Glomerular endothelial cell (primary cell): ENCODE measurements at places on chromosomes 2 and 18.

- DNase-seq = no peak
These were observed 164.0 kb downstream of the DTNA start for GRCh38 chr18:34873986-34874580.

DNA sequence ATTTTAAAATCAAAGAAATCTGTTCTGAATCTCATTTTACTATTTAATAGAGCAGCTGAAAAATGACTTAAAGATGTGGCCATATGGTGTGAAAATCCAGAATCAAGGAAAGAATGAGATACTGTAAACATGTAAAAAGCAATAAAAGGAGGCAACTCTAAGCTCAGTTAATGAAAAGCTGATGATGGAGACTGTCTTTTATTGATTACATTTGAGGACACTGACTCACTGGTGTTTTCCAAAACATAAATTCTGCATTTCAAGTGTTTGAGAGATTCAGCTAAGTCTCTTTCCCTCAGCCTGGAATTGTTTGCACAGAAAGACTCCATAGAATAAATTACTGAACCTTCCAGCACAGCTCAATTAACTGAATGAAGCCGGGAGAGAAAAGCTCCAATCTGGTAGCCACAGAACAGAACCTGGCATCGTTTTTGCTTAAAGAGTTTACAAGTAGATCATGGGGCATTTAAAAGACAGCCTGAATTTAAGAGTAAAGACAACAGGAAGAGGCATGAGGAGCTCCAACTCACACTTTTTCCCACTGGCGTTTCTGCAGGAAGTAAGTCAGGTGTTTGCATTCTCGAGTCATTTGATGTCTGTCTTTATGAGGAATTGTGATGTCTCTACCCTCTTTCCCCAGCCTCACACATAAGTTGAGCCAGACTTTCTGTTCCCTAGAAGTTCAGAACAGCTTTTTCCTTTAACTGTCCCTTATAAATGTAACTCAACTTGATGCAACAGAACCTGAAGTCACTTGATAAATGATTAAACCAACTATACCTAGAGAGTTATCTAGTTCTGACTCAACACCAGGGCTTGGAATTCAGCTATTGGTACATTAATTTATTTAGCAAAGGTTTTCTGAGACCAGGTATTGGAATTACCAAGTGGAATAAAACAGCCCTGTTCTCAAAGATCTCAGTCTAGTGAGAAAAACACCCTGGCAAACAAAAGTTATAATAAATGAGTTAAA is 53.3 kb downstream of the FTCDNL1 start:
- no peak for DNase-seq

DNA sequence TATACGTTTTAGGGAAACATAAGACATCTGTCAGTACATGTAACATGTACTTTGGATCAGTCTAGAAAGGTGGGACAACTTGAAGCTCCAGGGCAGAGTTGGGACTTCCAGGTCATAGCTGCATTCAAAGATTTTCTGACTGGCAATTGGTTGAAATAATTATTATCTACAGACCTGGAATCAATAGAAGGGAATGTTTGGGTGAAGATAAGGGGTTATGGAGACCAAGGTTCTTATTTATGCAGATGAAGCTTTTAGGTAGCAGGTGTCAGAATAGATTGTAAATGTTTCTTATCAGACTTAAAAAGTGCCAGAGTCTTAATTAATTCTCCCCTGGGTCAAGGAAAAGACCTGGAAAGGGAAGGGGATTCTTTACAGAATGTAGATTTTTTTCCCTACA is 19.8 kb downstream of the RPIA start:
- DNase-seq = no peak

DNA sequence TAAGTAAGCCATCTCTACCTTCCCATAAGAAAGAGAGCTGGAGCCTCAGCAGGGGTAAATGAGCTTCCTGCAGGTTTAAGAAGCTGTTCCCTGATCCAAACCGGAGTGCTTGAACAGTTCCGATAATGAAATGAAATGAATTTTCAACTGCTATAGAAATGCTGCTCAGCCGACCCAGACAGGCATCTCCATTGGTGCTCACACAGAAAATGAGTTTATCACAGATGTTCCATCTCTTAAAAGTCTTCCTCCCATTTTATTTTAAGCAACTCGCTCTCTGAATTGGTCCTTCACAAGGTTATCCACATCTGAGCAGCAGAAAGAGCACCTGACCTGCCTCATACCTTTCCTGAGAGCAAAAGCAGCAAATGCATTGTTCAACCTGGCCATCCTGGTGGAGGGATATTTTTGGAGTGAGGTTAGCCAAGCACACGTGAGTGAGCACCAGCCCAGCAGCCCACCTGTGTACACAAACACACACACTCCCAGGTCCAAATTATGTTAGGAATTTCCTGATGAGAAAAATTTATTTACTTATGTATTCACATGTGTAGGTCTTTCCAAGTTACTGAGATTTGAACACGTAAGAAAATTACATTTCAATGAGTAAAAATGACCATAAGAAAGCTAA is 42.2 kb upstream of the CCDC68 start:
- no peak for DNase-seq

- no peak for DNase-seq
These were observed 2.2 kb downstream of the SH2D6 start for GRCh38 chr2:85420536-85421259.
